ENCODE measurements at places on chromosomes 5 and 9. TPM values are rescaled to one million over a fixed set of nuclear protein-coding genes. Genes with fewer than 3 reads are reported as not detected.

DNA sequence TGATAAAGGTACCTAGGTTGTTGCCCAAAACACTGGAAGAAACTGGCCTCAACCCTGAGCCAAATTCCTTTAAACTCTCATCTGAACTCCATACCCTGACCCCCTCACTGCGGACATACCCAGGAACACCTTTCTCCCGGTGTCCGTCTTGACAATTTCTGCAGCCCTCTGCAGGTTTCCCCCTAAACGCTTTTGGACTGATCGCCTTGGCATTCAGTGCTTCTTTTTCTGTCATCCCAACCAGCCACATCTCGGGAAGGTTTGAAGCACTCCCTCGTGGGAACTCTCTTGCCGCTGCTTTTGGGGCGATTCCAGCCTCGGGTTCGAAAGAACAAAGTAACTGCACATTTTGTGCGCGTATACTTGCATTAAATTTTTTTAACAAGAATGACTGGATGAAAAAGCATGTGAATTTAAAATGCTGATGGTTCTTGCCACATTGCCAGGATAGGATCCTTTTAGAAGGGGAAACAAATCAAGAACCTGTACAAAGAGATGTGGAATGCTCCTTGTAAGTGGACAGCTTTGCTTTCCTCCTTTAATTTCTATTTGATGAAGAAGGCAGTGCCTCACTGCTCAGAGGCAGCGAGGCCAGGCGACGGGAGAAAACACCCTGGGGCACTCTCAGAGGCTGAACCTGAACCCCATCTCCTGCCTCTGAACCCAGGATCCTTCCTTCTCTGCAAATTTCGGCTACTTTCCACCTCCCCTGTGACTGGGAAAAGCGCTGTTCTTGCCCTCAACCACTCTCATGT is 615 bp downstream of the PSMD5 start:
- DNase-seq = no peak

DNA sequence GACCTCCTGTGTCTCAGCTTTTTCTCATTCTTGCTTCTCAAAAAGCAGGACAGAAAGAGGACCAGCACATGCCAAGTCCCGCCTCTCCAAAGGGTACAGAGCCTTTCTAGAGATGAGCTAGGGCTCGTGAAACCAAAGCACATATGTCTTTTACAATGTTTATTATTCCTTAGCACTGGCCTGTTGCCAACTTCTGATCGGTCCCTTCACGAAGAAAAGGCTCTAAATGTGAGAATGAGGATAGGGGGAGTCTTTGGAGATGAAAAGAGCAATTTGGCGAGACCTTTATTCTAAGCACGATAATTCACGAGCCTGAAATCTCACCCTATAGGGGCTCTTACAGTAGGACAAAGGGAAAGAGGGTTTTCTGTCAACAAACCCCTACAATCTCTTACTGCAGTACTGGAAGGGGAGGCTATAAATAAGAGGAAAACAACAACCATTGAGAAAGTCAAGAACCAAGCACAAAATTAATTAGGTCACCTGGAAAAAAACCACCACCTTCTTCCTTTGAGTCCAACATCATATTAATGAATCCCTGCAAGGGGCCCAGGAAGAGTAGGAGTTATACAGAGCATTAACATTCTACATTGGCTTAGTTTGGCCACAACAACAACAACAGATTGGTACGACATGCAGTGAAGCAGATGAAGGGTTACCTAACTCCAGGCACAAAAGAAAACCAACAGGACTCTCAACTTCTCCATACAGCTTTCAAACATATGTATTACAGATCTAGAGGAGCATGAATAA is 309.5 kb downstream of the PDE4D start:
- no peak for DNase-seq

- DNase-seq = no peak
Observed at GRCh38 chr5:134138416-134139376, 24.2 kb downstream of the TCF7 start.

GRCh38 chr5:143290125-143290524 is 113.4 kb downstream of the NR3C1 start:
- no peak for DNase-seq

DNA sequence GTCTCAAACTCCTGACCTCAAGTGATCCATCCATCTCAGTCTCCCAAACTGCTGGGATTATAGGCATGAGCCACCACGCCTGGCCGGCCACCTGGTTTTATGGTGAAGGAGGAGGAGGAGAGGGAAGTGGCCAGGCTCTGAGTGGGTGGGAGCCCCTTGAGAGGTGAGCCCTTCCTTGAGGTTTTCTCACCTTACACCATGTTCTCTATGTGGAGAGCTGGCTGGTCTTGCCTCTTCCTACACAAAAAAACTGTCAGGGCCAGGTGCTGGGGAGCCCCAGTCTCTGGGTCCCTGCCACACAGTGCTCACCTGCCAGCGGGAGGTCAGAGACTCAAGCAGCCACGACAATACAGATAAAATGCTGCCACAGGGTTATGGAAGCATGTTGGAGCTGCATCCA is 18.1 kb downstream of the SWI5 start:
- no peak for DNase-seq

Gene C9
- total RNA-seq = not detected
